ENCODE measurements at places on chromosomes 11 and 22.

- no peak for DNase-seq
Observed at GRCh38 chr11:9914064-9914463, 250.2 kb downstream of the SWAP70 start.

- no peak for DNase-seq
Observed at GRCh38 chr11:126229858-126230540, 18.4 kb downstream of the FAM118B start.

DNA sequence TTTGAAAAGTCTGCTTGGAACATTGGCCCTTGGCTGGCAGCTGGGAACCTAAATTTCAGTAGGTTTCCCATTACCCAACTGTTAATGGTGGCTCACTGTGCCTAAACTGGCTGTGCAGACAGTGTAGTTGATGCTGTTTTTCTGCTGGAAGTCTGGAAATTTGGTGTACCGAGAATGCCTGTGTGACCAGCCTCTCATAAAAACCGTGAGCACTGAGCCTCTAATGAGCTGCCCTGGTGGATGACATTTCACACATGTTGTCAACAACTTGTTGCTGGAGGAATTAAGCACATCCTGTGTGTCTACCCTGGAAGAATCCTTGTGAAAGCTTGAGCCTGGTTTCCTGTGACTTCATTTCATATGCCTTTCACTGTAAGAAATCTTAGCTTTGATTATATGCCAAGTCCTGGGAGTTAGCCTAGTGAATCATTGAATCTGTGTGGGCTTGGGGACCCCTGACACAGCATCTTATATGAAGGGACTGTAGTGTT is 131.1 kb downstream of the LDLRAD3 start:
- DNase-seq: no peak

DNA sequence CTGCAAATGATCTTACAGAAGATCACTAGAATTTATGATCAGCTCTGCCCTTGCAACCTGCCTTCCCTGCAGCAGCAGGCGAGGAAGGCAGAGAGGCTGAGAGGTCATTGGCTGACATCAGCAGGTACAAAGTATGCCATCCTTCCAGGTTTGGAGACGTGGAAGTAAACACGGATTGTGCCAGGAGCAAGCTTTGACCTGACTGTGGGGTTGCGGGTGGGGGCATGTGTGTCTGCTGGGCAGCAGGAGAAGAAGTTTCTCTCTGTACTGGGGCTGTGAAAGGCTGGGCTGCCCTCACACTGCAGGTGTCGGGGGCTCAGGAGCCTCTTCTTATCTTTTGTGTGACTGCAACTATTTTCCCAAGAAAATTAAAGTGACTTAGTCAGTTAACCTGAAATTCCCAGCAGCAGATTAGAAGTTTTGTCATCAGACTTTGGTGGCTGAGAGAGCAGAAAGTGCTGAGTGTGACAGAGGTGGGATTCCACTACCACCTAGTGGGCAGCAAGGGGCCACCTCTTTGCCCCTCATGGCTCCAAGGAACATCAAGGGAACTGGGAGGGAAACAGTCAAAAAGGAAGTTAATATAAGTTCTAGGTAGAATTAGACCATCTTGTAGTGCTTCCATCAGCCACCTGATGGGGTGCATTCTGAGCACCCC is 565.9 kb downstream of the ETS1 start:
- DNase-seq: no peak

GRCh38 chr11:26297189-26297975 is 34.5 kb upstream of the ANO3 start:
- DNase-seq: peak; percentile 22

GRCh38 chr11:47518212-47518964 is 34.5 kb downstream of the CELF1 start:
- DNase-seq: peak; percentile 77

DNA sequence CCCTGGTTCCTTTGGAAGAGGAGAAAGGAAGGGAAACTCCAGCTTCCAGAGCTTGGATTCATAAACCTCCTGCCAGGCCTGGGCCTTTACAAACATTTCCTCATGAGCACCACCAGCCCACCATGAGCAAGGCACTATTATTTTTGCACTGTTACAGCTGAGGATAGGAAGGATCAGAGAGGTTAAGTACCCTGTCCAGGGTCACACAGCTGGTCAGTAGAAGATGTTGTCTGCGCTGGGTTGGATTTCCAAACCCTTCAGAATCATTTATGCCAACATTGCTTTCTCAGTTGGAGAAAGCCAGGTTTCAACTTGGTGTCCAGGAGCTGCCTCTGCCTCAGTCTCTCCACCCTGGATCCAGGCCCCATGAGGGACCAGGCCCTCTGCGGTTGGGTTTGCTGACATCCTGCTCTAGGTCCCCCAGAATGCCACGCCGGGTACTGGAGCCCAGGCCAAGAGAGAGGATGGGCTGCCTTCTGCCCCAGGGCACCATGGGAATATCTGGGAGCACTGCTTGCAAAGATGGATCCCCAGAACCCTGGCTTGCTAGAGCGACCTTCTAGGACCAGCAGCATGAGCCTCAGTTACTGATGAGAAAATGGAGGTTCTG is 29.7 kb upstream of the SHISAL1 start:
- DNase-seq: no peak

DNA sequence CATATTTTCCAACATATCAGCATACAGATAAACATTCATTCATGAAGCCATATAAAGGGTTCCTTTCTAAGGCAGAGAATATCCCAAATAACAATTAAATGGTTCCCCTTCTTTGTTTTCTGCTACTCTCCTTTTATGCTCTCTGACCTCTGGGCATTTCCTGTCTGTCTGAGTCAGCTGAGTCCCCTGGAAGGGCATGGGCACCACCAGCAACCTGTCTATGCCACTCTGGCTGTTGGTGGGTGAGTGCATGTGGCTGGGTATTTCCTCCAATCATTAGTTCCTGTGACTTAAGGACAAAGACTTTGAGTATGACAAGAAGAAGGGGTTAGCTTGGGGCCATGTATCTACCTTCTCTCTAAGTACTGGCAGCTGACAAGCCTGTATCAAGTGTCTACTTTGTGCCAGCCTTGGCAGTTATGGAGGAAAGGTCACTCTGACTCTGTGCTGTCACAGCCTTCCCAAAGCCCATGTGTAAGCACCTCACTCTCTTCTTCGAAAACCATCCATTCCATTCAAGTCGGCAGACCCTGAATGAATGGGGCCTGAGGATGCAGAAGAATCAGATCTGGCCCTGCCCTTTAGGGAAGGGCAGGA is 86.3 kb upstream of the PHOX2A start:
- DNase-seq: no peak

DNA sequence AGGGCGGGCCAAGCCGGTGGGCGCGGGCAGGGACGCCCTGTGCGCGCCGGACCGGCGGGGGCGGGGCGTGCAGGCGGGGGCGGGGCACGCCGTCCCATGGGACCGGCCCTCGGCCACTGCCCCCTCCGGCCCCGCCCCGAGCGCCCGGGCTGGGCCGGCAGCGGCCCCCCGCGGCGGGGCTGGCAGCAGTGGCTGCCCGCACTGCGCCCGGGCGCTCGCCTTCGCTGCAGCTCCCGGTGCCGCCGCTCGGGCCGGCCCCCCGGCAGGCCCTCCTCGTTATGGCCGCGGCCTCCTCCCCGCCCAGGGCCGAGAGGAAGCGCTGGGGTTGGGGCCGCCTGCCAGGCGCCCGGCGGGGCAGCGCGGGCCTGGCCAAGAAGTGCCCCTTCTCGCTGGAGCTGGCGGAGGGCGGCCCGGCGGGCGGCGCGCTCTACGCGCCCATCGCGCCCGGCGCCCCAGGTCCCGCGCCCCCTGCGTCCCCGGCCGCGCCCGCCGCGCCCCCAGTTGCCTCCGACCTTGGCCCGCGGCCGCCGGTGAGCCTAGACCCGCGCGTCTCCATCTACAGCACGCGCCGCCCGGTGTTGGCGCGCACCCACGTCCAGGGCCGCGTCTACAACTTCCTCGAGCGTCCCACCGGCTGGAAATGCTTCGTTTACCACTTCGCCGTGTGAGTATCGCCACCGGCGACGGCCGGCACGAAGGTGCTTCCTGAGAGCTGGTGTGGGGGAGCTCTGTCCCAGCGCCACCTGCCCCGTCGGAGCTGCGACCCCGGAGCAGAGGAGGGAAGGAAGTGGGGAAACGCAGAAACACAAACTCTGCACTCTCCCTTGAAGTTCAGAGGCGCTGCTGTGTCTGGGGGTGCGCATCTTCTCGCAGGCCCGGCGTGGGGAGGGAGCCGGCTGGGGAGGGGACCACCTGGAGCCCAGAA is at the start of gene KCNQ1:
KCNQ1 (plus strand) TSS at position 188 of the 925 bp plus-strand sequence; CDS start at position 279, 91 bp downstream.
- DNase-seq: no peak

DNA sequence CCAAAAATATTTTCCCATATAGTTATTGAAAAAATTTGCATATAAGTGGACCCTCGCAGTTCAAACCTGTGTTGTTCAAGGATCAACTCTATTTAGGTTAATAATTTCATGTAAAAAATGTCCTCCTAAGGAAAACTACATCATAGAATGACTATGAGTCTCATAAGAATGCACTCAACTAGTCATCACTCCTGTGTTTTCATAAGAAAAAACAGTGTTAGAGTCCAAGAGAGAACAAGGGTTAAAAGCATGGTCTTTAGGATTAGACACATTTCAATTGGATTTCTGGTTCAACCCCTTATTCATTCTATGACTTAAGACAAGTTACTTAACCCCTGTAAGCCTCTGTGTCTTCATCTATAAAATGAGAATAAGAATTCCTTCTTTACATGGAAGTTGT is 5.1 kb downstream of the PARVA start:
- DNase-seq: no peak

GRCh38 chr11:76240666-76241065 is 34.4 kb upstream of the WNT11 start:
- DNase-seq: no peak

- no peak for DNase-seq
Observed at GRCh38 chr22:43479301-43479950, 67.6 kb downstream of the MPPED1 start.

GRCh38 chr11:45930951-45931570 is 8.6 kb downstream of the LARGE2 start:
- DNase-seq: no peak

- no peak for DNase-seq
Observed at GRCh38 chr11:18010977-18011586, 1.8 kb downstream of the SERGEF start.

- DNase-seq: no peak
Observed at GRCh38 chr11:79493555-79494171, 52.8 kb upstream of the TENM4 start.

GRCh38 chr22:44281768-44282637 is 30.7 kb downstream of the SHISAL1 start:
- no peak for DNase-seq

GRCh38 chr11:128933481-128934178 is 9.0 kb downstream of the TP53AIP1 start:
- DNase-seq: peak; percentile 10

DNA sequence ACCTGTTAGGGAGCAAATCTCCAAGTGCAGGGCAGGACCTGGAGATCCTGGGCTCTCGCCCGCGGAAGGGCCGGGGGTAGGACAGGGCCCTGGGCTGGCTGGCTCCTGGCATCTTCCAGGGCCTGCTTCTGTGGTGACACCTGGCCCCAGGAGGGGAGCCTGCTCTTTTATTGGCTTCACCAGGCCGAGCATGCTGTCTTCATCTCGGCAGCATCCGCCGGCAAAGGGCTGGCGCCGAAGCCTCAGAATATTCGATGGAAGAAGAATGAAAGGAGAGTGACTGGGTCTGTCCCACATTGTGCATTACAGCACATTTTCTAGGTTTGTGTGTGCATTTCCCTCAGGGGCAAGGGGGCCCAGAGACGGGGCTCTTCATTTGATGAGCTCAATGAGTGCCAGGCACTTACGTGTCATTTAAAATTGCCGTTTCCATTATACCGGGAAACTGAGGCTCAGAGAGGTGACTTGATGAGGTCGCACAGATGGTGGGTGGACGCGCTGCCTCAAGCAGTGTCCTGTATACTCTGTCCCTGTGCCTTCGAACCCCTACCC is 70.0 kb downstream of the RBX1 start:
- no peak for DNase-seq

GRCh38 chr11:94593030-94593429 is 25.9 kb downstream of the PIWIL4 start:
- no peak for DNase-seq

DNA sequence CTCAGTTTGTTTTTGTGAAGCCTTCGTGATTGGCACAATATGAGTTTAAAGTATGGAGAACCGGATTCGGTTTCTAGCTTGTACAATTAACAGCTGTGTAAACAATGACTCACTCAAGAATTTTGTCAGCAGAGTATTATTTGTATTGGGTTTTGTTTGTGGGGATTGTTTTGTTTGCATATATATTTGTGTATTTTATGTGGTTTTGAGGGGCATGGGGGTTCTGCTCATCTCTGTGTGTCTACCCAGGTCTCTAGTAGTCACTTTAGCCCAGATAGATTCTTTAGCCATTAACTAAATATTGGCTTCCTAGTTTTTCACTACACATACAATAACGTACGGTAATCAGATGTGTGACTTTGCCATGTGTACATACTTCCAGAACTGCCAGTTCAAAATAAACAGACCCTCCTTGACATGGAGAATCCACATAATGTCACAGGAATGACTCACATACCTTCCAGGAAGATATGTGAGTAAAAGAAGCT is 7.5 kb upstream of the MS4A7 start:
- DNase-seq: no peak

GRCh38 chr11:35158701-35159510 is 19.9 kb downstream of the CD44 start:
- DNase-seq: no peak

DNA sequence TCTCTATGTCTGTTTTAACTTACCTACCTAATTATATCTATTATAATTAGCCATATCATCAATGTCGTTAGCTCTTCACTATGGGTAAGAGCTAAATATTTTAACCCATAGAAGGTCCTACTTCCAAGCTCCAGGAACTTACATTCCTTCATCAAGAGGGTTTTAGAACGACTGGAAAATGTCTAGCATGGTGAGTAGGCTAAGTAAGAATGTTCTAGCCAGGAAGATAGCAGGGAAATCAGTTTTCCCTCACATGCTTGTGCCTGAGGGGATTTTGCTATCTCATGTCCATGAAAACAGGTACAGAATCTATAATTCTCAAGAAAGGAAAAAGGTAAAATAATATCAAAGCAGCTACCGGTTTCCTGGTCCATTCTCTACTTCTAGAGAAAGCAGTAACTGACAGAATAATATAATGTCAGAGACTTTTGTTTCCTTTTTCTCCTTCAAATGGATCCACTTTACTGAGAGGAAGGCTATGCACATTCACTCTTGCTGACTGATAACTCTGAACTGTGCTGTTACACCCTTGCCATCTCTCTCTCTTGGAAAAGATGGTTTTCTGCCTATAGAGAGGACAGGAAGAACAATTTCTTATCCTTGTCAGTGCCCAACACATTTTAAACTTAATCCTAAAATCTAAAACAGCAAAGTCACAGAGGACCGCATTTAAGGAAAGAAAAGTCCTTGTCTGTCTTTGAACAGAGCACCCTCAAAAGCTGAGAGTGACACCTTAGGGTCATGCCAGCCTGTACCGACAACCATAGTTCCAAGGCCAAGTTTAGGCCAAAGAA is 67.0 kb downstream of the MAML2 start:
- DNase-seq: no peak

- DNase-seq: no peak
Observed at GRCh38 chr11:122031813-122032212, 84.2 kb downstream of the BLID start.

GRCh38 chr11:128686745-128687177 is 7.1 kb upstream of the FLI1 start:
- DNase-seq: no peak
